ENCODE measurements at places on chromosomes 5 and 9.
A peak's percentile ranks its signal among the peaks of the same experiment; 100 is the strongest.

- DNase-seq, result no peak
Measured at GRCh38 chr5:84411832-84412605, 27.3 kb upstream of the EDIL3 start.

DNA sequence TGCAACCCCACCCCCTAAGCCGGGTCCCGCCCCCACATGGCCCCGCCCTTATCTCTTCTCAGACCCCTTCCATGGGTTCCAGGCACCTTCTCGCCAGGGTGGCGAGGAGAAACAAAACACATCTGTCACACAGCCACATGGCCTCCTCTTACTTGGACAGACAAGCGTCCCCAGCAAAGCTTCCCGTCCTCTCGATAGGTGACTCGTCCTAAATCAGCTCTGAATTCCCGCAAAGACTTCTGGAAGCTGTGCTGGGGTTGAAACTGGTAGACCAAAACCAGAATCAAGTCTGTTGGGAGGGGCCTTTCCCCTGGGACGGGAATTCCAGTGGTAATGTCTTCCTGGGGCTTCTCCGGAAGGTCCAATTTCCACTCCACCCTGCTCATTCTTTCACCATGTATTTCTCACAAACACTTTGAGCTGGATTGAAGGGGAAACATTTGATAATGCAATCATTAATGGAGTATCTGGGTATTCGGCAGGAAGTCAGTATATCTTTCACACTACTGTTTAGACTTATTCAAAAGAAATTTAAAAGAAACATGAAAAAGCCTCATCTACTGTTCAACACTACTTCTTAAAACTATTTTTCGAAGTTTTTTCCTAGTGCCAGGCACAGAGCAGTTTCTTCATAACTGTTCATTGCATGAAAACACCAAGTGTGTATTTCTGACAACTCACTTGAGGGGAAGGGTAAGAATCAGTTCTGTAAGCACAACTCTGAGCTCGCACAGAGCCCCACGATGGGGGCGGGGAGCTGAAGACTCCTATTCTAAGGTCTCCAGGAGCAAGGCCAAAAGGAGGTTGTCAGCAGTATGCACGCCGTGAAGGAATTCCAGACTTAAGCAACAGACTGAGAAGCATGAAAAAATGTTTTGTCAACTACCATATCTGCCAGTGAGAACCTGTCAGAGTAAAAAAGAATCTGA lies 644 bp upstream of the CTNNAL1 start:
- DNase-seq, result no peak

GRCh38 chr9:85895685-85896084 lies 45.3 kb upstream of the NAA35 start:
- no peak for DNase-seq

GRCh38 chr9:123373447-123373923 lies 17.5 kb downstream of the CRB2 start:
- no peak for DNase-seq

GRCh38 chr5:67831048-67831447 lies 384.5 kb upstream of the PIK3R1 start:
- DNase-seq, result no peak

- no peak for DNase-seq
Measured at GRCh38 chr5:169626779-169627178, 10.3 kb upstream of the DOCK2 start.

DNA sequence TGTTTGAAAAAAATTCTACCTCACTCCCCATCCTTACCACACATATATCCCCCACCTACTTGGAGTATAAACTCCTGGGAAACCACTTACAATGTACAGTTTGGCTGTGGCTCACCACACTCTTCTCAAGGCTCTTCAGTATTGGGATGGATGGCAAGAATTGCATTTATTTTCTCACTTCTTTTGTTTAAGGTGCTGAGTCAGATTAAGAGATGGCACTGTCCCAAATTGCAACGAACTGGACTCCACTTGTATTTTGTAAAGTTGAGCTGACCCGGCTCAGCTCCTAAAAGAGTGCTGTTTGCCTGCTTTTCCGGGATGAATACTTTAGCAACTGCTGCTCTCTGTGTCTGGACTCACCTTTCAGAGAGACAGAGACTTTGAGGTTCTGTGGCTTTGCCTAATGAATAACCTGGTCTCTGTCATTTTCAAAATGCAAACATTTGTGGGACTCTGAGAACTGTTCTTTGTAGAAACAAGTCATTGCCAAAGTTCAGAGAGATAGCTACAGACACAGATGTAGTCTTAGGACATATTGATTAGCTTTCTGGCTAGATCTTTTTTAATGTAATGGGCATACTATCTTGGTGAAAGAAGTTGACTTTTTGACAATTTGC lies 42.2 kb downstream of the PPP2R2B start:
- no peak for DNase-seq

DNA sequence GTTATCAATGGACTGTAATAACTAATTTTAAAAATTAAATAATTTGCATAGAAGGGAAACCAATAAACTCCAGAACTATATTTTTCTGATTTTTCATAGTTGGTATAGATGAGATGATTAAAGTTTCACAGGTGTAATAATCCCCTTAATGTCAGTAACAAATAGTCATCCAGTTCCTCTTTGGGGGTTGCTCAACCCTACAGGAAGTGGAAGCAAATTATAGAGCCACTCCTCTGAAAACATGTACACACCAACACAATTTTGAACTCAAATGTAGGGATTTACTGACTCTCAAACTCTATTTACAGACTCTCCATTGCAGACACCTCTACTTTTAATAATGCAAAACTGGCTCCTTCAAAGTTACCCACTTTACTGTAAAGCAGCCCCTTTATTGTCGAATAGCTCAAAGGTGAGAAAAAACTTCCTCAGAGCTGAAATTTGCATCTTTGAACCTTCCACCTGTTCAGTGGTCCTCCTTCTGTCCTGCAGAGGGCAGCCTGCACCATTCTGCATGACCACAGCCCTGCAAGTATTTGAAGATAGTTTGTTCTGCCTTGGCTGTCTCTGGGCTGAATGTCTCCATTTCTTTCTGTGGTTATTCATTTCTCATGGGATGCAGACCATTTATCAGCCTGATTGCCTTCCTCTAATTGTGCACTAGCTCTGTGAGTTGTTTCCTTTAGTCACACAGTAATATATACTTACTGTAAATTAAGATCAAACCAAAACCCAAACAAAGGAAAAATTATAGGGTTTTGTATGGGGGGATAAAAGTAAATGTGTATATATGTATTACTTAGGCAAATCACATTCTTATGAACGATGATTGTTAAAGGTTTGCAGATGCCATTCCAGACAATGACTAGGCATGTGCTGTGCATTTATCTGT lies 383.2 kb upstream of the SGCD start:
- DNase-seq, result peak; percentile 29

DNA sequence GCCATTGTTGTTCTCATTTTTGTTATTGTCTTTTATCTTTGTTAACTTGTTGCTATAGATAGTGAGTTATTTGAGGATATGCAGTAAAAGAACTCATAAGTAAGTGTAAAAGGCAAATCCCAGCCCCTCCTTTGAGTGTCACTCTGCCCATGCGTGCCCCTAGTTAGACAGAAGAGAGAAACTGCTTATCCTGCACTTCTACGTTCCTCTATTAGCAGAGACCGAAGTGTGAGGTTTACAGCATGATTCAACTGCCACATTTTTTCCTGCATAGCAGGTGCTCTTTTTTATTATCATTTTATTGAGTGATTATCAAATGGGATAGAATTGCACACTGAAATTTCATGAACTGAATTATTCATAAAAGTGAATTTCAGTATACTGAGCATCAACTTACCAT lies 12.0 kb upstream of the DNAH5 start:
- DNase-seq, result no peak

DNA sequence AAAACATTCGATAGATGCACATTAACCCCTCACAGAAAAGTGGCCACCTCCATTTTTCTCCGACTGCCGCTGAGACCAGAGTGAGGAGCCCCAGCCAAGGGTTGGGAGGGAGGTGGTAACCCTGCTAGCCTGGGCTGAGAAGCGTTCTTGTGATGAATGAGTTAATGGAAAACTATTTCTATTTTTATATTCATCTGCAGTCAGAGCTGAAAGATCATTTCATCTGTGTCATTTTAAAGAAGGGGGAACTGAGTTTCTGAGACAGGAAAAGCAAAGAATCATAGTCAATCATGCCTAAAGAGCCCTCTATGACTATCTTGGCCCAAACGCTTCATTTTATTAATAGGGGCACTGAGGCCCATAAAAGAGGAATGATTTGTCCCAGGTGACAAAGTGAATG lies 229.5 kb downstream of the PAPPA start:
- no peak for DNase-seq

- no peak for DNase-seq
Measured at GRCh38 chr5:138790684-138791083, 37.5 kb downstream of the CTNNA1 start.

DNA sequence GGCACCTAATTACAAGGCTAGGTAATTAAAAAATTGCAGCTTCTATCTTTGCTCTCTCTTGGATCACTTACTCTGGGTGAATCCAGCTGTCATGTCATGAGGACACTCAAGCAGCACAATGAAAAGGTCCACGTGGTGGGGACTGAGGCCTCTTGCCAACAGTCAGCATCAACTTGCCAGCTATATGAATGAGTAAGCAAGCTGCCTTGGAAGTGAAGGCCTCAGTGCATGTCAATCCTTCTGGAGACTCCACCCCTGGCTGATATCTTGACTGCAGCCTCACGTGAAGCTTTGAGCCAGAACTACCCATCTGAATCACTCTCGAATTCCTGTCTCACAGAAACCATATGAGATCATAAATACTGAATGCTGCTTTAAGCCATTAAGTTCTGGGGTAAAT lies 140.5 kb downstream of the SNX18 start:
- DNase-seq, result no peak

DNA sequence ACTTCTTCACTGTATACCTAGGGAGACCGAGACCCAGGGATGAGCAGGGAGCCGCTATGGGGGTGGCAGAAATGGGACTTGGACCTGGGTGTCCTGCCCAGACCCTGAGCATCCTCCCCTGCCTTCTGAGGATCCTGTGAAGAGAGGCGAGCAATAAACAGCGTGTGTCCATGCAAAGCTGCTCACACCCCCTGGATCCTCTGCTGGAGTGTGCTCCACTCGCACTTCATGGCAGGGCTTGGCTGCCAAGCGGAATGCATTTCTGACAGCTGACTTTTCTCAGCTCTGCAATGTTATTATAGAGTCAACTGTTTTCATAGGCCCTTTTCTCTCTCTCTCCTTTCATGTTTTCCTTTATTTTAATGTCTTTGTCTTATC lies 31.0 kb upstream of the ALDH1B1 start:
- no peak for DNase-seq

GRCh38 chr9:128304136-128304970 lies 17.9 kb downstream of the TRUB2 start:
- DNase-seq, result no peak

GRCh38 chr5:14331386-14331781 lies 188.2 kb downstream of the TRIO start:
- no peak for DNase-seq

DNA sequence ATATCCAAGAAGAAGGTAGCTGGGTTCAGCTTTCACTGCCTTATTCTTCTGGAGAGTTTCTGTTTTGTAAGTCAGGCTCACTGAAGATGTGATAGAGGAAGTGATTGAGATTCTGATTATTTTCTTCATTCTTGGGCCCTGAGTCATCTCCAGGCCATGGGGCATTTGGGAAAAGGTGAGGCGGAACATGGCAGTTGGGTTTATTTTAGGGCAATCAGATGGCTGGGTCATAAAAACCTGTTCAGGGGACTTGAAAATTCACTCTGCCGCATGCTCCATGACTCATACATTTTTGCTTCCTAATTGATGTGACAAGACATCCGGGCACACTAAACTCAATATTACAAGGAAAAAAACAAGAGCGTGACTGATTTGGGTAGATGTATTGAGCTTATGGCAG lies 265.7 kb upstream of the KLF4 start:
- DNase-seq, result no peak

- no peak for DNase-seq
Measured at GRCh38 chr5:68233075-68233474, 17.5 kb downstream of the PIK3R1 start.

DNA sequence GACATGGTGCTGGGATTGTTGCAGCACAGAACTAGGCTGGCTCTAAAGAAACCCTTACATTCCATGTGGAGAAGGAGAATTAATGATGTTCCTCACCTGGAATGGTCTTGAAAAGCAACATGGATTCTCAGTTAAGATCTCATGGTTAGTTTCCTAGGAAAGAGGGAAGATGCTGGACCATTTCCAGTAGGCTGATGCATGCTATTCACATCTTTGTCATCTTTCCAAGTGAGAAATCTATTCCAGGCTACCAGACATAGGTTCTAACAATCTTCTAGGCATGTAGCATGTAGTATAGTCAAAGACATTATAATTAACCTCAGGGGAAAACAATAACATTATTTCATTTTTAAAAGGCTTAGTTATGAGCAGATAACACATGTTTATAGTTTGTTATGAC lies 44.3 kb downstream of the TMEM252 start:
- DNase-seq, result no peak

GRCh38 chr5:39146831-39147540 lies 72.4 kb downstream of the FYB1 start:
- no peak for DNase-seq

GRCh38 chr5:173828952-173829351 lies 59.2 kb upstream of the CPEB4 start:
- no peak for DNase-seq

DNA sequence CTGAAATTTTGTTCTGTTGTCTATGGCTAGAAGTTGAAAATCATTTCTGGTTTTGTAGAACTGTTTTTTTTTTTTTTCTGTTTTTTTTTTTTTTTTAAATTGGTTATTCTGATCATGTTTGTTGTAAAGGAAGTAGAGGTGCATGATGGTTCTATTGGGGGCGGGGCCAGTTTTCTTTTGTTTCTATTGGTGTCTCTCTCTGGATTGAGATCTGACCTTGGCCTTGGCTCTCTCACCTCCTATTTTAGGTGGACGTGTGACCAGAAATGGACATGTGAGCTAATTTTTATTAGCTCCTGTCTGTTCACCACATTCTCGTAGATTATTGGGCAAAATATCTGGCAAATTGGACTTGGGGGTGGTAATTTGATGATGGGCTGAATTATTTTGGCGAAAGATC lies 3.2 kb downstream of the ZNF618 start:
- no peak for DNase-seq

GRCh38 chr5:170238456-170239196 lies 5.8 kb downstream of the C5orf58 start:
- no peak for DNase-seq

- no peak for DNase-seq
Measured at GRCh38 chr5:172647352-172648012, 6.4 kb downstream of the NEURL1B start.

- DNase-seq, result no peak
Measured at GRCh38 chr5:56712895-56713591, 102.3 kb upstream of the MAP3K1 start.

DNA sequence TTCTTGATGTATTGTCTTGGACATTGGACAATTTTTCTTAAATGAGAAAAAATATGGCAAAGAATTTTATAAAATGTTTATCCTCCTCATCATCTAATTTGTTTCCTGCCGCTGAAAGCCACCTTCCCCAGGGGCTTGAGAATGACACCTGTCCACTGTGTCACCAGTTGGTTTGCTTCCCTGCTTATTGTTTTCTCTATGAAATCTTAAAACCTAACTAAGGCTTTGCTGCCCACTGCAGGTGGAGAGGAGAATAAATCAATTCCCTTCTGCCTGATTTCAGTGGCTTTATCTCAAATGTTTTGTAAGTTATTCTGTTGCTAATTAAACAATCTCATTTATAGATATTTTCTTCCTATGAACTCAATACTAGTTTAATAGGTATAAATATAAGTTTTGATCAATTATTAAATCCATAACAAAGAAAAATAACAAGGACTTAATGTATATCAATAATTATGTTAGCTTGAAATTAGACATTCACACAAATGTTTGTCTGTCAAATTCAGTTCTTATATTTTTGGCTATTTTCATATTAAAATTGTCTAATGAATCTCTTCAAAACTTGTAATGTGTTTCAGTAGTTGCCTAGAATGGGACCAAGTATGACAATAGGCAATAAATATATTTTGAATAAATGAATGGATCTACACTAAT lies 822.5 kb downstream of the PTPRD start:
- DNase-seq, result peak; percentile 24
